ENCODE measurements at places on chromosomes 11 and 22.

- DNase-seq: no peak
These were observed 92.4 kb downstream of the KCNC1 start for GRCh38 chr11:17827006-17827405.

GRCh38 chr22:19110064-19110458 lies 12.2 kb downstream of the DGCR2 start:
- no peak for DNase-seq

GRCh38 chr11:21988477-21988876 lies 204.4 kb upstream of the ANO5 start:
- DNase-seq: no peak

DNA sequence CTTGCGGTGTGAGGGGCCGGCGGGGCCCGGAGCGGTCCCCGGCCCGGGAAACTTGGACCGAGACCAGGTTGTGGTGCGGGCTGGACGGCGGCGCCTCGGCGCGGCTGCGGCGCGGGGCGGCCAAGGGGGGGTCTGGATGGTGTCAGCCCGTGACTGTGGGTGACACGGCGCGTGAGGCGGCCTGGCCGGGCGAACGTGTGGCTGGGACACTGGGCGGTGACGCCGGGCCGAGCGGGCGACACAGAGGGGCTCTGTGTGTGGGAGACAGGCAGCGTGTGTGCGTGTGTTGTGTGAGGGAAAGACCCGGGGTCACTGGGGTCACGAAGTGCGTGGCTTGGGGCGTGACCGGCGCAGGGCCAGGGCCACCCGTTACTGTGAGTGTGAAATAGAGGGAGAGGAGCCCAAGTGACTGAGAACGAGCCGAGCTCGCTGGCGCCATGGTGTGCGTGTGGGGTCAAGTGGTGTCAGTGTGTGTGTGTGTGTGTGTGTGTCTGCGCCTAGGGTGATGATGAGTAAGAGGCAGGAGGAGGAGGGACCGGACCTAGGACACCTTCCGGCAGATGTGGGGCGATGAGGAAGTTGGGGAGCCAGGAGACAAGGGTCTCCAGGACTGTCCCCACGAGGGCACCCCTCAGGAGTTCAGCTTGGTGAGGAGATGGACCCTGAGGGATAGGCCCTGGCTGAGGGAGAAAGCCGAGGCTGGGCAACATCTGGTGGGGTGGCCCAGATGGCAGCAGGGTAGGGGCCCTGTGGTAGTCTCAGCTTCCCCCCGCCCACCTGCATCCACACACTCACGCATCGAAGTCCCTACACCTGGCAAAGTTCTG lies 817 bp downstream of the RELT start:
- peak; percentile 32 for DNase-seq

GRCh38 chr11:69201764-69202370 lies 46.1 kb downstream of the SMIM38 start:
- DNase-seq: no peak

DNA sequence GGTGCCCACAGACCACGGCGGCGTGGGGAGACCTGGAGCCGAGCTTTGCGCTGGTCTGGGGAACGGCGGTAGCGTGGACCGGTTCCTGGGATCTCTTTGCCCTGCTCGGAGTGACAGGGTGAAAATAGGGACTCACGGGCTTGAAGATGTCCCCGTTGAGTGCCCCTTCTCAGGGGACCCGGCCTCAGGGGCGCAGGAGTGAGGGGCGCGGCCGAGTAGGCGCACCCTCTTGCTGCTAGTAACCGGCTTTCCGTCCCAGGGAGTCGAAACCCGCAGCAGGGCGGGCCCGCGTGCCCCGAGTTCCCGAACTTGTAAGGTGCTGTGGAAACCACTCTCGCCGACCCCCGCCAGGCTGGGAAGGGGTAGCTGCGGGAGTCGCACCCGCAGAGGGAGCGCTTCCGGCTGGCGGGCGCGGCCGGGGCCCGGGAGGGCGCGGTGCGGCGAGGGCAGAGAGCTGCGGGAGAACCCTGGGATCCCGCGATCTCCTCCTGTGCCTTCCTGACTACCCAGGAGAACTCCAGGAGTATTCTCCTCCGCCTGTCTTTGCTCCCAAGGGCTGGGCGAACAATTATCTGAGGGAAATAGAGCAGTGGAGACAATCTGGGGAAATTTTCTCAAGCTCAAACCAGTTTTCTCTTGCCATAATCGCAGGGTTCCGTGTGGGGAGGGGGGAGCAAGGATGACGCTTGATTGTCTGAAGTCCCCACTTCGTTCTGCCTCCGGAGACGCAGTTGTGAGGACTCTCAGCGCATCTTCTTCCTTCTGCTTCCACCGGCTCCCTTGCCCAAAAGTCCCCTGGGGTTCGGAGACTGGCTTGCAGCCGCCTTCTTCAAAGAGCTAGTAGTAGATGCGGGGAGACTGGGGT lies 666 bp downstream of the NELL1 start:
- no peak for DNase-seq

GRCh38 chr11:65354265-65355012 lies at the start of gene TIGD3:
Gene TIGD3, plus strand, starts transcription at chr11:65354751. Its CDS starts 1,058 bp downstream, at chr11:65355809.
- DNase-seq: peak; percentile 97

GRCh38 chr22:36267896-36268485 lies 15.1 kb downstream of the APOL1 start:
- no peak for DNase-seq

GRCh38 chr11:65907878-65908277 lies 7.7 kb upstream of the FOSL1 start:
- DNase-seq: no peak

GRCh38 chr11:16891964-16892363 lies 122.2 kb downstream of the PLEKHA7 start:
- DNase-seq: no peak

GRCh38 chr11:7605186-7605943 lies 67.9 kb downstream of the CYB5R2 start:
- no peak for DNase-seq

DNA sequence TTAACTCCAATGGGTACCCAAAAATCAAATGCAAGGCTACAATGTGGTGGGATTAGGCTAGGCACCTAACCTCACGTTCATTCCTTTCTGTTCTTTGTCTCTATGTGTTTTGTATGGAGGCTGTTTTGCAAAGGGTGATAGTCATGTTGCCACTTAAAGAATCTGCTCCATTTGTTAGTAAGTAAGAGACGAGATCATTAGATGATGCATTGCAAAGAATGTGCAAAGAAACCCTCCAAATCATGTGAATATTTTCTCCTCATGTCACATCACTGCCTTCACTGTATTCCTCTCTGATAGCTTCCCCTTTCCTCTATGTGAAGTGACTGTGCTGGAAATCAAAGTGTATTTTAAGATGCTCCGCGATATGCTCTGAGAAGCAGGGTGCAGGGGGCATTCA lies 11.9 kb downstream of the SYT13 start:
- DNase-seq: no peak

GRCh38 chr11:118859973-118860372 lies 23.7 kb upstream of the CXCR5 start:
- no peak for DNase-seq

DNA sequence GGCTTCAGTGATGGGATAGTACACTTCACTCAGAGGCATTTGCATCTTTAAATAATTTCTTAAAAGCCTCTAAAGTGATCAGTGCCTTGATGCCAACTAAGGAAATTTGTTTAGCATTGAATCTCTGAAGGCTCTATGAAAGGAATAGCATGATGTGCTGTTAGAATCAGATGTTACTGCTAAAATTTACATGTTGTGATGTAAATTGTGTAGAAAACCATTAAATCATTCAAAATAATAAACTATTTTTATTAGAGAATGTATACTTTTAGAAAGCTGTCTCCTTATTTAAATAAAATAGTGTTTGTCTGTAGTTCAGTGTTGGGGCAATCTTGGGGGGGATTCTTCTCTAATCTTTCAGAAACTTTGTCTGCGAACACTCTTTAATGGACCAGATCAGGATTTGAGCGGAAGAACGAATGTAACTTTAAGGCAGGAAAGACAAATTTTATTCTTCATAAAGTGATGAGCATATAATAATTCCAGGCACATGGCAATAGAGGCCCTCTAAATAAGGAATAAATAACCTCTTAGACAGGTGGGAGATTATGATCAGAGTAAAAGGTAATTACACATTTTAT lies 4.6 kb downstream of the MALAT1 start:
- no peak for DNase-seq

- DNase-seq: no peak
These were observed 207.0 kb downstream of the TBC1D22A start for GRCh38 chr22:46969491-46969890.
